Naive B cell (primary cell): ENCODE measurements at places on chromosomes 11 and 22.

- no peaks in the 10 kb centered on the region for H3K27me3 ChIP-seq
- H3K4me1 ChIP-seq = no peaks in the 10 kb centered on the region
- DNase-seq = no peak
- no peak overlapping the region for H3K27ac ChIP-seq
- no peaks in the 10 kb centered on the region for H3K36me3 ChIP-seq
- H3K4me3 ChIP-seq = no peak overlapping the region
These were observed 378.4 kb downstream of the DDX10 start for GRCh38 chr11:109043315-109043714.

DNA sequence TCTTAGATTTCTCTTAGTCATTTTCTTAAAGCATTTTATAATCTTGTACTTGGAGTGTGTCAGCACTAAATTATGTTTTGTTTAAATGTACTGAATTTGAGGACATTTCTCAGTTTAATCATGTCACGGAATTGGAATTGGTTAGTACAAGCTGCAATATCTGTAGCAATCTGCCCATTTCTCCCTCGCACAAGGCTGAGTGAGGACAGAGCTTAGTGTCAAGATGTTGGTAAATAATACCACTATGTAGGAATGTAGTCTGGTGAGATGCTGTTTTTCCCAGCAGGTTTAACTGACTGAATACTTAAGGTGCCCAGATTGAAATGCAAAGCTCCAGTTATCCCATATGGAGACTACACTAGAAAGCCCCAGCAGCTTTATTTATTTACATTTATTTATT, 30.6 kb downstream of the SREBF2 start:
- no peaks in the 10 kb centered on the region for H3K27me3 ChIP-seq
- peak overlapping the region; percentile 95 for H3K27ac ChIP-seq
- DNase-seq = no peak
- peaks cover 67% of the 10 kb centered on the region for H3K4me1 ChIP-seq
- no peaks in the 10 kb centered on the region for H3K36me3 ChIP-seq
- H3K4me3 ChIP-seq = peak overlapping the region; percentile 66

DNA sequence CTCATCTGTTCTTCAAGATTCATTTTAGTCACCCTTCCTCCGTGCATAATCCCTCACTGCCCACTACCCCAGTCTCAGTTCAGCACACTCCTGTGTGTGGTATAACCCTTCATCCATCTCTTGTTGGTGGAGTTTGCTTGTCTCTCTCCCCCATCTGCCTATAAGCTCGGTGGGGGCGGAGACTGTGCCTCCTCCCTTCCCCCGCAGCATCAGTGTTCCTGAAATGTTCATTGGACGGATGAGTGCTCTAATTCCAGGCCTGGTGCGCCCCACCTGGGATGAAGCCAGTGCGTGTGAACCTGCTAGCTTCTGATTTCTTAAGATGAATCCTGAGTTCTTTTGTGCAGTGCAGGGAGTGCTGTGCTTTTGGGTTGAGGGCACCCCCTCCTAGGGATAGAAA, 100.0 kb downstream of the GRIK4 start:
- no peak for DNase-seq
- H3K36me3 ChIP-seq = no peaks in the 10 kb centered on the region
- H3K4me1 ChIP-seq = no peaks in the 10 kb centered on the region
- no peak overlapping the region for H3K27ac ChIP-seq
- H3K27me3 ChIP-seq = peaks cover 25% of the 10 kb centered on the region

DNA sequence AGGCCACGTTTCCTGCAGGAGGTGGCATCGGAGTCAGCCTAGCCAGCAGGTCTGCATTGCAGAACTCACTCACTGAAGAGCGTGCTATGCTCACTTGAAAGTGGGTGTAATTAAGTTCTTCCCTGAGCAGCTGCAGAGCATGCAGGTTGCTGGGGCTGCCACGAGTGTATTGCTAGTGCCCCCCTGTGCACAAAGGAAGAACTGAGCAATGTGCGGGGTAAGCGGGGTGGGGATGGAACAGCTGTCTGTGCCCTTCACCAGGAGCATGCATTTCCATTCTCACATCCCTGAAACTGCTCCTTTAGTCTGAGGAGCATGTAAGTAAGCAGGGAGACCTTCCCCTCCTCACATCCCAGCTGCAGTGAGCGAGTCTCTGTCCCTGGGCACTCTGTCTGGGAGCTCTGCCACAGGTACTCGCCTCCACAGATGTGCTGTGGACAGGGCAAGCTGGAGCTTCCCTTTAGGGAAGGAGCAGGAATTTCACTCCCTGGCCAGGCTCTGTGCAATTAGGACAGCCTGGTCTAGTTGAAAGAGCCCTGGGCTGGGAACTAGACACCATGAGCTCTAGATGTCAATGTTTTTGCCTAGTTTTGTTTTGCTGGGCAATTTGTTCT, 1031.8 kb downstream of the NTM start:
- no peak overlapping the region for H3K4me3 ChIP-seq
- H3K27me3 ChIP-seq = no peaks in the 10 kb centered on the region
- H3K36me3 ChIP-seq = no peaks in the 10 kb centered on the region
- no peaks in the 10 kb centered on the region for H3K4me1 ChIP-seq
- H3K27ac ChIP-seq = no peak overlapping the region

- no peak for DNase-seq
- no peak overlapping the region for H3K4me3 ChIP-seq
- H3K27ac ChIP-seq = no peak overlapping the region
- H3K36me3 ChIP-seq = no peaks in the 10 kb centered on the region
- no peaks in the 10 kb centered on the region for H3K4me1 ChIP-seq
These were observed 26.7 kb downstream of the SYT9 start for GRCh38 chr11:7278314-7278917.

- no peak overlapping the region for H3K4me3 ChIP-seq
- H3K27me3 ChIP-seq = no peaks in the 10 kb centered on the region
- no peak for DNase-seq
- no peak overlapping the region for H3K27ac ChIP-seq
- H3K4me1 ChIP-seq = no peaks in the 10 kb centered on the region
- H3K36me3 ChIP-seq = no peaks in the 10 kb centered on the region
These were observed 105.9 kb downstream of the NXPE2 start for GRCh38 chr11:114784216-114784615.

DNA sequence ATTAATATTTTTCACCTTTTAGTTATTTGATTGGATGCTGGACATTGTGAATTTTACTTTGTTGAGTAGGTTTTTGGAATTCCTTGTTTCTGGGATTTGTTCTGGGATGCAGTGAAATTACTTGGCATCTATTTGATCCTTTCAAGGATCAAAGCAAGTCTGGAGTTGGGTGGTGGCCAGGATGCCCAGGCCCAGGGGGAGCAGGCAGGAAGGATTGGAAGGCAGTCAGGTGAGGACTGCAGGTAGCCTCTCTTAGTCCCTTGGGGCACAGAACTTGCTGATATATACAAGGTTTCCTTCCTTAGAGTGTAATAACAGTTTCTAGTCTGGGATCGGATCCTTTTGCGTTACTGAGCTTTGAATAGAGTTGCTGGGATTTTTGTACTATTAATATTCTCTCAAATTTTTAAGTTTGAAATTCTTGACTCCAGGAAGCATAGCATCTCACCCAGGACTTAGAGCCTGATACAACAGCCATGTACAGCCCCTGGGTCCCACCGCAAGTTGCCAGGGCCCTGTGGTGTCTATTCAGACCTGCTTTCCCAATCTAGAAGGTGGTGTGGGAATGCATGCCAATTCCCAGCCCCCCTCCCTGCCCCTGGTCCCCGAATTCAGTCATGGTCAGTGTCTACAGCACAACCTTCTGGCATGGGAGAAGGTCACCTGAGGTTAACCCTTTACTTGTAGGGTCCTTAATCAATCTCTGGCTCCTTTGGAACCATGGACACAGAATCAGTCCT, 6.1 kb downstream of the ZNF74 start:
- no peaks in the 10 kb centered on the region for H3K27me3 ChIP-seq
- H3K4me1 ChIP-seq = peaks cover 22% of the 10 kb centered on the region
- no peak for DNase-seq
- H3K4me3 ChIP-seq = no peak overlapping the region

DNA sequence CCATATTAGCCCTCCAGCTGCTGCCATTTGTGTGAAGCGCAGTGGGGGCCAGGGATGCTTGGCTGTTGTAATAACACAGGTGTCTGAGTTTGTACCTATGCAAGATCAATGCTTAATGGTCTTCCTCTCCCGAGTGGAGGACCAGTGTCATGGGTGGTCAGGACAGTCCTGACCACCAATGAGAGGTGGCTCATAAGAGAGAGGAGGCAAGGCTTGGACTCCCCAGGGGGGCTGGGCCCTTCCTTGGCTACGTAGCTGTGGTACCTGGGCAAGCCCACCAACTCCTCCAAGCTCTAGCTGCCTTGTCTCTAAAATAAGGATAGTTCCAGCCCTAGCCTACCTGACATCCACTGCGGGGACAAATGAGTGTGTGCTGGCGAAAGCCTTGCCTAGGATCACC, 79.2 kb downstream of the OSBP2 start:
- no peak overlapping the region for H3K27ac ChIP-seq
- no peak overlapping the region for H3K4me3 ChIP-seq
- no peaks in the 10 kb centered on the region for H3K36me3 ChIP-seq
- no peaks in the 10 kb centered on the region for H3K27me3 ChIP-seq
- H3K4me1 ChIP-seq = no peaks in the 10 kb centered on the region
- DNase-seq = no peak

GRCh38 chr11:69454018-69454417, 27.4 kb upstream of the LINC01488 start:
- H3K27me3 ChIP-seq = peaks cover 4% of the 10 kb centered on the region
- peaks cover 11% of the 10 kb centered on the region for H3K4me1 ChIP-seq
- H3K27ac ChIP-seq = no peak overlapping the region
- H3K4me3 ChIP-seq = no peak overlapping the region
